ENCODE measurements at places on chromosomes 4 and X.

DNA sequence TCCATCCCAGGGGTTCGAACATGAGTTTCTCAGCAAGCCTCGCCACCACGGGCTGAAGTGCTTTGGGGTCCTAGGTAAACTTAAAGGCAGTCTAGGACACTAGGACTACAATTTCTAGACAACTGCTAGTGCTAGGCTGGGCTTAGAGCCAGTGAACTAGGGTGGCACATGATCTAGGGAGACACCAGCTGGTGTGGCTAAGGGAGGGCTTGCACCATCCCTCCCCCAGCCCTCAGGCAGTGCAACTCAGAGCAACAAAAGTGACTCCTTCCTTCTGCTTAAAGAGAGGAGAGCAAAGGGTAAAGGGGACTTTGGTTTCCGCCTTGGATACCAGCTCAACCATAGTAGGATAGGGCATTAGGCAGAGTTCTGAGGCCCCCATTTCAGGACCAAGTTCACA lies 162.5 kb upstream of the AFF2 start:
- no peak for DNase-seq

DNA sequence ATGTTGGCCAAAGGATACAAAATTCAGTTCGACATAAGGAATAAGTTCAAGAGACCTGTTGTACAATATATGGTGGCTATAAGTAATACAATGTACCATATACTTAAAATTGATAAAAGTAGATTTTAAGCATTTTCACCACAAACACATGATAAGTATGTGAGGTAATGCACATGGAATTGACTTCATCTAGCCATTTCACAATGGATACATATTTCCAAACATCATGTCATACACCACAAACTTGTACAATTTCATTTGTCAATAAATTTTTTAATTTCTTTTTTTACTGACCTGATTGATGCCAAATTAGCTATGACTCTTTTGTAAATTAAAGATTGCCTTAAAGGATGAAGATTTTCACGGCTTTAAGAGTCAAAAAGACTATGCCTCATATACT lies 103.1 kb upstream of the VCX2 start:
- no peak for DNase-seq

- DNase-seq = no peak
Observed at GRCh38 chrX:55867708-55868107, 150.2 kb downstream of the RRAGB start.

- no peak for DNase-seq
Observed at GRCh38 chr4:155712846-155713245, 46.0 kb upstream of the GUCY1B1 start.

GRCh38 chr4:110049951-110050925 lies 137.6 kb downstream of the EGF start:
- DNase-seq = no peak

Data from aorta (tissue), 5 donors.